ENCODE measurements at places on chromosomes 5 and 9. TPM values are rescaled to one million over a fixed set of nuclear protein-coding genes. Genes with fewer than 3 reads are reported as not detected.

DND1 gene
- total RNA-seq, result 1.2 TPM

GRM6 gene
- total RNA-seq, result not detected

CXCL14 gene
- not detected for total RNA-seq

FLT4 gene
- not detected for total RNA-seq

SPATA31E1 gene
- total RNA-seq, result not detected

AQP3 gene
- total RNA-seq, result 9.9 TPM

DNA sequence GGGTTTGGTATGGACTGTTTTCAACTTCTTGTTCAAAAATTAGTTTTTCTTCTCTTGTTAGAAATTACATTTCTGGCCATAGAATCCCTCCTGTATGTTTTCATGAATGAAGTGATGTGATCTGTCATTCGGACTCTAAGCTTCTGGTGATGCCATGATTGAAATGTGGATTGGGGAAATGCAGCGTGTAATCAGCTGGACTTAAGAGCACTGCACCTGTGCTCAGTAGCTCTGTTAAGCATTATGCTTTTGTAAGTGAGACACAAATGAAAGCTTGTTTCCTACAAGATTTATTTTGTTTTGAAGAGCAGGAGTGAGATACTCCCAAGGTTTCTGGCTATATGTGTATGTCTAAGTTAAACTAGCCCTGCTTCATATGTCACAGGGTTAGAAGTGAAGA lies 24.0 kb upstream of the FAM120AOS start:
- H3K27ac ChIP-seq, result no peak overlapping the region
- H3K27me3 ChIP-seq, result no peaks in the 10 kb centered on the region
- DNase-seq, result no peak

DNA sequence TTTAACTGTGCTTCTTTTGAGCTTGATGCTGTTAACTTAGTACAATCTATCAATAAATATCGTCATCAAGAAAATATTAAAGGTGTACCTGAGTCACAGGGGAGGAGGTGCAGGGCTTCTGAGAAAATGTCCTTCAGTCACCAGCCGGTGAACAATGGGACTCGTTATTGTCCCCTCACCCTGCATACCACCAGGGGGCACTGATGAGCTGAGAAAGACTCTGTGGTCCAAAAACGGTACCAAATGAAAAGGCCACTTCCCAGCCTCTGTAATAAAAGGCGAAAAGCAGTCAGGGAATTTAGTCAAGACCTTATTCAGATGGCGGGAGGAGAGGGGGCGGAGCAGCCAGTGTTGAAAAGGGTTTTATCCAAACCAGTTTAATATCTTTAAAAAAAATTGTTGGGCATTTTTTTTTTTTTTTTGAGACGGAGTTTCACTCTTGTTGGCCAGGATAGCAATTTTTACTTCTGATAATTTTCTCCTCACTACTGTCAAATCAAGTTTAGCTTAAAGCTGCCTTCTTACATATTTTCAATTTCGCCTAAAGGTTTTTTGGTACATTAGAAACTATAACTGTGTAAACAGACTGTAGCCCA lies 271.9 kb upstream of the ADAMTS16 start:
- no peak overlapping the region for H3K27ac ChIP-seq
- no peaks in the 10 kb centered on the region for H3K4me1 ChIP-seq
- DNase-seq, result peak; percentile 42
- H3K36me3 ChIP-seq, result no peaks in the 10 kb centered on the region
- H3K27me3 ChIP-seq, result peaks cover 47% of the 10 kb centered on the region

DNA sequence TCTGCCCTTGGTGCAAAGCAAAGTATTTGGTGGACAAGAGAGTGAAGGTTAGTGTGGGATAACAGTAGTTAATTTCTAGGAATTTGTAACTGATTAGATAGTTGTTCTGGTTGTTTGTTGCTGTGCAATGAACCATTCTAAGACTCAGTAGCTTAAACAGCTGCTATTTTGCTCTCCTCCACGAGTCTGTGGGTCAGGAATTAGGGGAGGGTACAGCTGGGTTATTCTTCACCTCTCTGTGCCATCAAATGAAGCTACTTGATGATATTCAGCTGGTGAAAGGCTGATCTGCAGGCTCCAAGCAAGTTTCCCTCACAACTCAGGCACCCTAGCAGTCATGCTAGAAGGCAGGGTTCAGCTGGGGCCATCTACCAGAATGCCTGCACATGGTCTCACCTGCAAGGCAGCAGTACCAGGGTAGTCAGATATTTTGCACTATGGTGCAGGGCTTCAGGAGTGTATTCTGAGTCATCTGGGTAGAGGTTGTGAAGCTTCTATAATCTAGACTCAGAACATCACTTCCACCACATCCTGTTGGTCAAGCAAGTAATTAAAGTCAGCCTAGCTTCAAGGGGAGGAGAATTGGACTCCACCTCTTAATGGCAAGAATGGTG lies 159.5 kb upstream of the SLC28A3 start:
- H3K27me3 ChIP-seq, result peaks cover 39% of the 10 kb centered on the region
- H3K36me3 ChIP-seq, result no peaks in the 10 kb centered on the region
- no peak overlapping the region for H3K4me3 ChIP-seq
- no peaks in the 10 kb centered on the region for H3K4me1 ChIP-seq
- no peak overlapping the region for H3K27ac ChIP-seq
- no peak for DNase-seq

DNA sequence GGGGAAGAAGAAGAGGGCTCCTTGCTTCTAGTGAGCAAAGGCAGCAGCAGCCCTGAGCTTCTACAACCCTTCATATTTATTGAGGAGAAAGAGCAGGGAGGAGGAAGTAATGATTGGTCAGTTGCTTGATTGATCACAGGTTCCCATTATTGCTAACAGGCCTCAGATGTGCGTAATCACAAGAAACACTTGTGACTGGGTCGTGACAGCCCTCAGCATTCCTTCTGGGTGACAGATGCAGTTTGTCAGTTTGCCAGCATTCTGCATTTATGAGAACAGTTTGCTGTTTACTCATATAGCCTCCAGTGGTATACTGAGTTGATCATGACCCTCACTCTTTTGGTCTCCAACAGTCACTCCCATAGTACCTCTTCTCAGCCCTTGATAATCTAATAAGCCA lies 111.5 kb upstream of the TNC start:
- no peak overlapping the region for H3K4me3 ChIP-seq
- no peaks in the 10 kb centered on the region for H3K27me3 ChIP-seq
- no peak overlapping the region for H3K27ac ChIP-seq
- H3K36me3 ChIP-seq, result no peaks in the 10 kb centered on the region
- H3K4me1 ChIP-seq, result peaks cover 15% of the 10 kb centered on the region

- no peaks in the 10 kb centered on the region for H3K4me1 ChIP-seq
- peaks cover 21% of the 10 kb centered on the region for H3K36me3 ChIP-seq
- no peak overlapping the region for H3K4me3 ChIP-seq
- DNase-seq, result no peak
- no peaks in the 10 kb centered on the region for H3K27me3 ChIP-seq
Measured at GRCh38 chr5:88203981-88204750, 64.5 kb downstream of the TMEM161B start.

- H3K4me3 ChIP-seq, result no peak overlapping the region
- no peaks in the 10 kb centered on the region for H3K36me3 ChIP-seq
- no peaks in the 10 kb centered on the region for H3K4me1 ChIP-seq
- H3K27me3 ChIP-seq, result no peaks in the 10 kb centered on the region
Measured at GRCh38 chr9:135898634-135899407, 8.5 kb downstream of the CAMSAP1 start.

GRCh38 chr9:70954126-70954525 lies 167.3 kb downstream of the TRPM3 start:
- H3K4me1 ChIP-seq, result peaks cover 18% of the 10 kb centered on the region
- H3K27ac ChIP-seq, result peak overlapping the region; percentile 39
- no peaks in the 10 kb centered on the region for H3K27me3 ChIP-seq
- DNase-seq, result peak; percentile 70

- DNase-seq, result peak; percentile 75
- H3K4me1 ChIP-seq, result peaks cover 48% of the 10 kb centered on the region
- peak within 1 kb of the TSS; percentile 94 for H3K4me3 ChIP-seq
Measured at GRCh38 chr5:154190595-154191304, at the start of gene GALNT10. Gene GALNT10 (plus strand): TSS chr5:154190733. CDS start chr5:154190867, 134 bp downstream.

- H3K36me3 ChIP-seq, result no peaks in the 10 kb centered on the region
- H3K27ac ChIP-seq, result no peak overlapping the region
- no peak for DNase-seq
- H3K4me3 ChIP-seq, result no peak overlapping the region
Measured at GRCh38 chr5:147685993-147686392, 96.5 kb downstream of the JAKMIP2 start.

- H3K27me3 ChIP-seq, result no peaks in the 10 kb centered on the region
- 0 out of 2 replicates have a peak, but pooled peaks cover 5% of the 10 kb centered on the region for H3K36me3 ChIP-seq
- H3K4me3 ChIP-seq, result no peak overlapping the region
- no peak for DNase-seq
Measured at GRCh38 chr9:87682085-87682484, 43.8 kb upstream of the CTSL start.

DNA sequence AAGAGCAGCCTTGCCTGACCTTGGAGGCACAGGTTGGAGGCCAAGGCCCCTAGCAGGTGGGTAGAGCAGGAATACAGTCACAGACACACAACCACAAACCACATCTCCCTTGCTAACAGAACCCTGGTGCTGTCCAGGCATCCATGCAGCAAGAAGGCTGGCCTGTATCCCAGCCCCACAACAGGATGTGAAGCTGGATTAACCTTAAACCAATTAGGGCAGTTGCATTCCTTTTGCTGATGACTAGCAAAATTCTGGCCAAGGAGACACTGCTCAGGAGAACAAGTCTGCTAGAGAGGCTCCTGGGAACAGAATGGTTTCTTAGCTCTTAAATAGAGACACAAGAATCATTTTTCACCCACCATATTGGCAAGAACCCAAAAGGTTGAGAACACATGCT lies 97.8 kb downstream of the C5orf15 start:
- H3K4me1 ChIP-seq, result peaks cover 23% of the 10 kb centered on the region
- H3K27me3 ChIP-seq, result no peaks in the 10 kb centered on the region
- H3K4me3 ChIP-seq, result no peak overlapping the region

DNA sequence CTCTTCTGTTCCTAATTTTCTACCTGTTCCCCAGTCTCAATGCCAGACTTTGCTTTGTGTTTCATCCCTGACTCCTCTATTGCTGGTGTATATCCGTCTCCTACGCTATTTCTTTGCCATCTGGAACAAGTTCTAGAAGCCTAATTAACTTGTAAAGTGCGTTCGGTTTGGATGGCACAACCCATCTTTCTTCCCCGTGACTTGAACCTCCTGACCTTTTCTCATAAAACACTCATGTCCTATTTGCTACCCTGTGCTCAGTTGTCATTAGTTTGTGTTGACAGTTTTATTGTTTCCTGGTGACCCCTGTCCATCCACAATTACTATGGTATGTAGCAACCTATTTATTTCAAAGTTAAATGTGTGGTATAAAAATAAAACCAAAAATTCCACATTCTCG lies 323.5 kb downstream of the TLE4 start:
- no peak overlapping the region for H3K4me3 ChIP-seq
- no peaks in the 10 kb centered on the region for H3K36me3 ChIP-seq
- peaks cover 8% of the 10 kb centered on the region for H3K27me3 ChIP-seq
- H3K27ac ChIP-seq, result no peak overlapping the region
- DNase-seq, result no peak
- no peaks in the 10 kb centered on the region for H3K4me1 ChIP-seq

GRCh38 chr9:95062596-95063065 lies 254.9 kb downstream of the FANCC start:
- DNase-seq, result no peak
- no peak overlapping the region for H3K27ac ChIP-seq
- peaks cover 37% of the 10 kb centered on the region for H3K36me3 ChIP-seq
- H3K4me3 ChIP-seq, result no peak overlapping the region
- H3K27me3 ChIP-seq, result no peaks in the 10 kb centered on the region

DNA sequence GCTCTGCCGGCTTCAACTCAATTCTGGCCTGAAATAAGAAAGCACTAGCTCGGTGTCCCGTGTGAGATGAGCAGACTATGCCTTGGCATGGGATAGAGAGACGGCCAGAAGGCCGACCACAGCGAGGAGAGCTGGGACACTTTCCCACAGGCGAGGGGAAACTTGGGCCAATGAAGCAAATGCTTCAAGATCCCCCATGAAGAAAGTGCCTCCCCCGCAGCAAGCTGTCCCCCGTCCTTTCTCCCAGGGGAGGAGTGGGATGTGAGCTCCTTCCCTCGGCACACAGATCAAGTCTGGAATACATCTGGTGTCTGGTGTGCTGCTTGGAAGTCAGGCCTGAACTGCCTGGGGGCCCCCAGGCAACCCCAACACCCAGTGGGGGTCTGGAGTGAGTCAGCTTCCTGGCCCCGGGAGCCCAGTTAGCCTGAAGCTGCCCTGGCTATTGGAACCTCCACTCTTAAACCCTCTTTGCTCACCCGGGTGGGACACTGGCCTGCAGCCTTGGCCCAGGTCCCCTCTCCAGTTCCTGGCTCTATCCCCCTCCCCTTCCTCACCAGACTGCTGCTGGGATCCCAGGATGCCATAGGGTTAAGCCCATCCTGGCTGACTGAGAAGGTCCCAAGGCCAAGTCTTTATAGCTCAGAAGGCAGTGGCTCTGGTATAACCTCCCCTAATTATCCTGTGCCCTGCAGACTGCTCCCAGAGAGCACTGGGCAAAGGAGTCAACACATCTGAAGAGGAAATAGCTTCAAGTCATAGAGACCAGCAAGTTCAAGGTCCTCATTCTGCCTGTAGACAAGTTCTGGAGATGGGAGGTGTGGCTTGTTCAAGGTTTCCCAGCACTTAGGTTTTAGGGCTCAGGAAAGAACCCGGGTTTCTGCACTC lies 205.3 kb downstream of the TTLL11 start:
- no peaks in the 10 kb centered on the region for H3K4me1 ChIP-seq
- H3K27me3 ChIP-seq, result no peaks in the 10 kb centered on the region
- H3K4me3 ChIP-seq, result no peak overlapping the region

DNA sequence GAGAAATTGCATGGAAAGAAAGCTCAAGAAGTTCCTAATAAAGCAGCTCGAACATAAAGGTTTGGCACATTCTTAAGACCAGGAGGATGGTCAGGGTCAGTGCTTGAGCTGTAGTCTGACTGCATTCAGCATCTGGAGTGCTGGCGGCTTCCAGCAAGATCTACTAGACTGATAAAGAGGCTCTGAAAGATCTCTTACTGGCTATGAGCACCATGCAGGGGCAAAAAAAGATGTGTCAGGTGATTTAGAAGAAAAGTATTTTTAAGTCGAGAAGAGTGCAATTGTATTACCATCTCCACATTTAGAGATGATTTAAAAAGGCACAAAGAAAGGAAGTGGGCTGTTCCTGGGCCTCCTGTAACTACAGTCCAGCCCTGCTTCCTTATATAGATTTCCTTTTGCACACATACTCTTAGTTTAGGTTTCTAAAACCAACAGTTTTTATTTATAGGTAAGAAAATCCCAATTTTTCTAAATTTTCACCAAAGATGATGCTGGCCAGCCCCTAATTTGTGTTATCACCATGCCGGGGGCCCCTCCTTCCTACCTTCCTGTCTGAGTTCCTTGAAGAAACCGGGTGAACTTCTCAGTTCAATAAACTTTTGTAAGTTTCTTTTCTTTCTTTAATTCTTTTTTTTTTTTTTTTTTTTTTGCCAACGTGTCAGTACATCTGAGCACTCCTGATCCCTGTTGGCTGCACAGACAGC lies 65.9 kb upstream of the PLPP1 start:
- H3K4me1 ChIP-seq, result peaks cover 65% of the 10 kb centered on the region
- DNase-seq, result peak; percentile 31
- H3K4me3 ChIP-seq, result peak overlapping the region; percentile 27
- H3K27me3 ChIP-seq, result no peaks in the 10 kb centered on the region

Measured in PC-9 (cell line).